Hepatocyte (in vitro differentiated cells): ENCODE measurements at places on chromosomes 12 and 14. TPM values are rescaled to one million over a fixed set of nuclear protein-coding genes. Genes with fewer than 3 reads are reported as not detected.

- no peak for DNase-seq
These were observed 138.2 kb downstream of the SRGAP1 start for GRCh38 chr12:63982604-63983295.

DNA sequence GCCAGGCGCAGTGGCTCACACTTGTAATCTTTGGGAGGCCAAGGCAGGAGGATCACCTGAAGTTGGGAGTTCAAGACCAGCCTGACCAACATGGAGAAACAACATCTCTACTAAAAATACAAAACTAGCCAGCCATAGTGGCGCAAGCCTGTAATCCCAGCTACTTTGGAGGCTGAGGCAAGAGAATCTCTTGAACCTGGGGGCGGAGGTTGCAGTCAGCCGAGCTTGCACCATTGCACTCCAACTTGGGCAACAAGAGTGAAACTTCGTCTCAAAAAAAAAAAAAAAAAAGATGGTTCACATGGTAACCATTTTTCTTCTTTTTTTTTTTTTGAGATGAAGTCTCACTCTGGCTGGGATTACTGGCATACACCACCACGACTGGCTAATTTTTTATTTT lies 35.3 kb downstream of the SLC2A14 start:
- no peak for DNase-seq

- DNase-seq: no peak
These were observed 827.7 kb downstream of the TMTC2 start for GRCh38 chr12:83514372-83514771.

DNA sequence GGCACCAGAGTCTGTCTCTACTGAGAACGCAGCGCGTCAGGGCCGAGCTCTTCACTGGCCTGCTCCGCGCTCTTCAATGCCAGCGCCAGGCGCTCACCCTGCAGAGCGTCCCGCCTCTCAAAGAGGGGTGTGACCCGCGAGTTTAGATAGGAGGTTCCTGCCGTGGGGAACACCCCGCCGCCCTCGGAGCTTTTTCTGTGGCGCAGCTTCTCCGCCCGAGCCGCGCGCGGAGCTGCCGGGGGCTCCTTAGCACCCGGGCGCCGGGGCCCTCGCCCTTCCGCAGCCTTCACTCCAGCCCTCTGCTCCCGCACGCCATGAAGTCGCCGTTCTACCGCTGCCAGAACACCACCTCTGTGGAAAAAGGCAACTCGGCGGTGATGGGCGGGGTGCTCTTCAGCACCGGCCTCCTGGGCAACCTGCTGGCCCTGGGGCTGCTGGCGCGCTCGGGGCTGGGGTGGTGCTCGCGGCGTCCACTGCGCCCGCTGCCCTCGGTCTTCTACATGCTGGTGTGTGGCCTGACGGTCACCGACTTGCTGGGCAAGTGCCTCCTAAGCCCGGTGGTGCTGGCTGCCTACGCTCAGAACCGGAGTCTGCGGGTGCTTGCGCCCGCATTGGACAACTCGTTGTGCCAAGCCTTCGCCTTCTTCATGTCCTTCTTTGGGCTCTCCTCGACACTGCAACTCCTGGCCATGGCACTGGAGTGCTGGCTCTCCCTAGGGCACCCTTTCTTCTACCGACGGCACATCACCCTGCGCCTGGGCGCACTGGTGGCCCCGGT lies at the start of gene PTGDR:
TSS of gene PTGDR (plus strand) at position 198 of the 778 bp plus-strand sequence. CDS start at position 315, 117 bp downstream.
- DNase-seq: peak; percentile 16

GRCh38 chr12:100753837-100754236 lies 40.7 kb upstream of the ANO4 start:
- DNase-seq: no peak

DNA sequence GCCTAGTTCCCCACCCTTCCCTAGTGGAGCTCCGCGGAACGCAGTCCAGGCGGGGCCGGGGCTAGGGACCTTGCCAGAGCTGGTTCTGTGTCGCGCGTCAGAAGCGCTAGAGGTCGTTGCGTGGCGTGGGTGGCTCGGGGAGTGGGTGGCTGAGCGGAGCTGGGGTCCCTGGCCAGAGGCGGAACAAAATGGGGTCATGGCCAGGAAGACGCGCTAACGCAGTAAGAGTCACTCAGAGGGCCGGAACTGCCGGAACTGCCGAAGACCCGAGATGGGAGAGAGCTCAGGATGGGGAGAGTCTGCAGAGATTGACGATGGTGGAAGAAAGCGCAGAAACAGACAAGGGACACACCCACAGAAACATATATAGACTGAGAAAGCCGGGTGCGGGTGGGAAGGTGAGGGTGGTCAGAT lies 4.8 kb downstream of the DGKA start:
- DNase-seq: no peak

DNA sequence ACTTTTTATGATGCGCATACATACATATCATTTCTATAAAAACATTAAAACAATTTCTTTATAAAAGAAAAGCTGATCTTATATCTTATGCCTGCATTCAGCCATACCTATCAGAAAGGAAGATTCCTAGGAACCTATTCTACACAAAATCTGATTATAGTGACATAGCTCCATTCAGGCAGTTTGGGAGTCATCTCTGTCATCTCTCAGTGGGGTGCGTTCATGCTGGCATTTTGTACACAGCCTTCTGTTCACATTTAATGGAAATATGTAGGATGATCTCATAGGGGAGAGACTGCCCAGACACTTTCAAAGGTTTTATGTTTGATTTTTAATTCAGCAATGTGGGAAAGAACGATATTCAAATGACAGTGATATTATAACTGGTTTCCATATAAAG lies 52.9 kb downstream of the ATL1 start:
- DNase-seq: no peak

GRCh38 chr12:63222582-63222981 lies 71.6 kb upstream of the AVPR1A start:
- DNase-seq: no peak

DNA sequence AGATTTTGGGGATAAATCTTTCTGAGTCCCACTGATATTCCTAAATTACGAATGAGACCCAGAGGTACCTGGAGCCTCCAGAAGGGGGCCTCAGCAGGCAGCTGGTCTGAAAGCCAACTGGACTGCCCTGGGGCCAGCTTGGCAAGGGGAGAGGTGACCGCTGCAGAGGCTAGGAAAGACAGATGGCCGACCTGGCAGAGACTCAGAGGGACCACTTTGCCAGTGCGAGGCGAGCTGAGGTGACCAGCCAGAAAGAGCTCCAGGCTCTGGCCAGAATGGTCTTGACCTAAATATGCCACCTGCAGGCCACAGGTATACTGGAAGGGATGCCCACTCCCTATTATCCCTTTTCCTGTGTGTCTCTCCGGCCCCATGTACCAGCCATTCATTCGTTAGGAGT lies 256.8 kb upstream of the GARIN6 start:
- DNase-seq: no peak

DNA sequence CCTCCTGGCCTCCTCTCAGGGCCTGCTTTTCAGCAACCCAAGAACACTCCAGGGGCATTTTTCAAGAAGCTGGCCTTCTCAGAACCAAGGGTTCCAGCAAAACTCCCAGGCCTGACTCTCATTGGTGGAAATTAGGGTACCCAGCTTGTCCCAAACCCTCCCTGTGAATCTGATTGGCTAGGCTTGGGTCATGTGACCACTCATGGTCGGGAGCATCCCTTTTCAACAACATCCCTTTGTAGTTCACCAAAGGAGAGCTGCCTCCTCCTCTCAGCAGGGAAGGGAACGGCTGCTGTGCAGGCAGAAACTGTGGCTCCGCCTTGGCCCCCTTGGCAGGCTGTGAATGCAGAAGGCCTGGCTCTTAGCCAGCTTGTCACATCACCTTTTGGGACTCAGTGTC lies 94.5 kb downstream of the AACS start:
- DNase-seq: no peak

DNA sequence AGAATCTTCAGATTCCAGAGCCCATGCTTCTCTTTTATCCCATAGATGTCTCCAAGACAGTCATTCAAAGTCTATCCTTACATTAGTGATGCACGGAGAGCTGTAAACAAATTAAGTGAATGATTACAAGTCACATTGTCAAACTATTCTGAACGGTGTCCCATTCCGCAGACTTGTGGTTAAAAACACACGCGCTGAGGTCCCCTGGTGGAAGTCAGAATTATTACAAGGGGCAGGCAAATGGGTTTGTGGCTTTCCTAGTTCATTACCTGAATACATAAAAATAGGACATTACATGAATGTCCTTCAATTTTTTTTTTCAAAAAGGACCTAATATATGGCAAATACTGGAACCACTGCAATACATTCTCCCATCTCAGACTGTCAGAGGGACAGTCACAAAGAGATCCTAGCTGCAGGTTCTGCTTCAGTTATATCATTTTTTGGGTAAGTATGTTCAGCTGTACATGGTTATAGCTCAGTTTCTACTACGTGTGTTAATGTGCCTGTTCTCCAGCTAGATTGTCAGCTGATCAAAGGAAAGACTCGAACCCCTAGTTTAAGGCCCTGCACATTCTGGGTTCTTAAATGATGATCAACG lies 53.1 kb upstream of the STON2 start:
- peak; percentile 75 for DNase-seq

GRCh38 chr12:105368047-105368646 lies 37.7 kb downstream of the C12orf75 start:
- no peak for DNase-seq

DNA sequence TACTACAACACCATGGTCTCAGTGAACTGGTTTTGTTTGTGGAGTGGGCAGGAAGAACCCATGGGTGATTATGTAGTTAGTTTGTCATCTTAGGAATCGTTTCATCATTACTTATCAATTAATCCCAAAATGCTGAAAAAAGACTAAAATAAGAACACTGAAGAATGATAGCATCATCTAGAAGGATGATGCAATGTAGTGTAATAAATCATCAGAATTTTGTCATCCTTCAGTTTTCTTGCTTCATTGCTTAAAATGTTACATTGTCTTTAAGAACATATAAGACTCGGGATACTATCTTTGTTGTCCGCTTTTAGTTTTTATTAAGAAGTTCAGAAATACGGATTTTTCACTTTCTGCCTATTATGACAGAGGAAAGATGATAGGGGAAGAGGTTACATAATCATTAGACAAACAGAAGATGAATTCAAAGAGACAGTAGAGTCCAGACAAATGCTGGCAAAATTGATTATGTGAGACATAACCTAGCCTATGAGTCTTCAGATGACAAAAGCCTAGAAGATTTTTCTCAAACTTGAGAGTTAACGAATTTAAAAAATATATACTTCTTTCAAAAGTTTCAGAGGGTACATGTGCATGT lies 10.8 kb upstream of the SMOC1 start:
- DNase-seq: no peak

GRCh38 chr12:94062796-94063635 lies 85.4 kb upstream of the PLXNC1 start:
- DNase-seq: no peak

- no peak for DNase-seq
These were observed 196.9 kb downstream of the BCL11B start for GRCh38 chr14:99075061-99075460.

DNA sequence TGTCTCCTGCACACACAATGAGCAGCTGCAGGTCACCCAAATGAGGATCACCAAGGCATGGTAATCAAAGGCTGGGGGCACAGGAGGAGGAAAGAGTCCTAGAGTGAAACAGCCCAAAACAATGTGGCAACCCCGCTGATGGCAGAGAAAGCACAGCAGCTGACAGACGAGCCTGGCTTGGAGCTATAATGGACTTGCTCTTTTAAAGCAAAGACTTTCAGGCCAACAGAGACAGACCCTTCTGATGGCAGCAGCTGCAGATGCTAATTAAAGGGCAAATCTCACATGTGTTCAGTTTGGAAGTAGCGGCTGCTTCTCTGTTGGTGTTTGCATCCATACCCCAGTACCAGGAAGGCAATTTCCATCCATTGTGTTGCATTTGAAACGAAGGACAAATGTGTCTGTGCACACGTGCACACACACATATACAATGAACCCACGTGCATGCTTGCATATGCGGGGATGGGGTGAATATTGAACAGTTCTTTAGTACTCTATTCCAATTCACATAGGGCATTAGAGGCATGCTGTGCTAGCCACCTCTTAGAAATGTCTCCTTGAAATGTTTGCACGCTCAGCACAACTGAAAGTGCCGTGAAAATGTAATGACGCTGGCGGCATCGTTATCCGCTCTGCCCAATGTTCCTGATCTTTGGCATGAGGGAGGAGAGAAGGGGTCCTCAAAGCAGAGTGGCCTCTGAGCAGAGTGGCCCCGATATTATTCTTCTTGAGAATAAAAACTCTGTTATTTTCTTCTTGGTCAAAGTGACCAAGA lies 38.1 kb downstream of the CIT start:
- no peak for DNase-seq

DNA sequence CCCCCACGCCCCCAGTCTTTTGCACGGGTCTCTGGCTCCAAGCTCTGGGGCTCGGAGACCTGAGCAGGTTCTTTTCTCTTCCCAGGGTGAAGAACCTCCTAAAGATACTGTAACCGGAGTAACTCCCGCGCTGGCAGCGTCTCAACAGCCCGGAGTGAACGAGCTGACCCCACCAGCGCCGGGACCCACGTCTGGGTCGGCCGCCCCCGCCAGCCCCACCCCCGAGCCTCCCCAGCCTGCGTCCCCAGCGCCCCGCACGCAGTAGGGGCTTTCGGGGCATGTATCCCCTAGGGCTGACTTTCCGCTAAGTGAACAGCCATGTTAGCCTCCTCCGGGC lies 858 bp downstream of the SLC35F4 start:
- no peak for DNase-seq

GRCh38 chr12:44848703-44849085 lies 27.4 kb downstream of the NELL2 start:
- DNase-seq: no peak

DNA sequence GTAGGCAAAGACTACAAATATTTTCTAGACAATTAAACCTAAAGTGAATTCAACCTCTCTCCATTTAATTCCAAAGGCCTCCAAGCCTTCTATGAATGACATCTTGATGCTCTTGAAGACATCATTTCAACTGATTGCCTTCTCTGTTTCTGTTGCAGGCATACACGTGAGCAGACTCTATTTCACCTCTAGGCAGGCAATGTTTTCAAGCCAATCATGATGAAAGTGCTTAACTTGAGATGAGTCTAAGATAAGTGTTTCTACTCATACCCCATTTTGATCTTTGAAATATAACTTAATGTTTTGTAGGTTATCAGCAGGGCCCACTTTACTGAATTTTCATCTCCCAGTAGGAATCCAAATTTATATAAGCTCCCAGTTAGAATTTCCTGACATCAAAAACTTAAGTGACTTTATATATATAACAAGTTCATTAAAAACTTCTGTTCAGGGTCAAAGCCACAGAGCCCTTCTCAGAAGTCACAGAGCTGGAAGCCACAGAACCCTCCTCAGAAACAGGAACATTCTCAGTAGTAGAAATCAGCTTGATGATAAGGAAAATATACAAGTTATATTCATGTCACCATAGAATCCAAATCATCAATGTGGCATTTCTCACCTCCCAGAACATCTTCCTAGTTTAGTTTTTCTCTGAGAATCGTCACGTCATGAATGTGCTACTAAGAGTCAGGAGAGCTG lies 108.5 kb downstream of the PHLDA1 start:
- DNase-seq: no peak

GRCh38 chr12:6647083-6647604 lies at the start of gene ACRBP:
Gene ACRBP, minus strand, starts transcription at chr12:6647432. Its CDS starts 66 bp downstream, at chr12:6647366.
- peak; percentile 69 for DNase-seq

- peak; percentile 69 for DNase-seq
These were observed 24.0 kb upstream of the TMED10 start for GRCh38 chr14:75200451-75200850.

GLIPR1 gene
- 20.0 and 24.5 TPM in 2 replicates for polyA plus RNA-seq

PRICKLE1 gene
- 16.5 and 24.8 TPM in 2 replicates for polyA plus RNA-seq

CDKN3 gene
- polyA plus RNA-seq: 18.8 and 19.3 TPM in 2 replicates

NDUFA12 gene
- polyA plus RNA-seq: 149 and 152 TPM in 2 replicates

RND1 gene
- polyA plus RNA-seq: 78.5 and 99.1 TPM in 2 replicates

LHX5 gene
- 0.06 TPM in 1 of 2 replicates, not detected in the other for polyA plus RNA-seq

KLRC3 gene
- polyA plus RNA-seq: 0.28 TPM in 1 of 2 replicates, not detected in the other

GYS2 gene
- 0.16 and 0.47 TPM in 2 replicates for polyA plus RNA-seq

TAS2R9 gene
- not detected in 2 replicates for polyA plus RNA-seq

LDHB gene
- 619 and 641 TPM in 2 replicates for polyA plus RNA-seq
